ENCODE measurements at places on chromosomes 4 and X. TPM values are rescaled to one million over a fixed set of nuclear protein-coding genes. Genes with fewer than 3 reads are reported as not detected.

The TAPT1 gene
- 8.8 TPM for total RNA-seq

The KIT gene
- 7.6 TPM for total RNA-seq

The CLDN34 gene
- not detected for total RNA-seq

The CYP4V2 gene
- total RNA-seq = 3.3 TPM

The BANK1 gene
- total RNA-seq = not detected

The MTNR1A gene
- total RNA-seq = 0.76 TPM

The CXCL11 gene
- not detected for total RNA-seq

The CCNQ gene
- total RNA-seq = 30.4 TPM

The DKC1 gene
- 65.6 TPM for total RNA-seq

The GDPD2 gene
- 1.5 TPM for total RNA-seq

The UXT gene
- total RNA-seq = 87.5 TPM

Data from H7 (cell line).